ENCODE measurements at places on chromosomes 4 and X.

- DNase-seq, result no peak
Observed at GRCh38 chr4:76188557-76188956, 25.1 kb downstream of the SCARB2 start.

GRCh38 chr4:95114521-95114920, 356.8 kb downstream of the BMPR1B start:
- peak; percentile 15 for DNase-seq

GRCh38 chrX:23478056-23478455, 143.4 kb downstream of the PTCHD1 start:
- DNase-seq, result no peak

- no peak for DNase-seq
Observed at GRCh38 chrX:1416327-1416784, 24.4 kb upstream of the SLC25A6 start.
